Cerebellum (tissue), 4 donors: ENCODE measurements at places on chromosomes 3 and 15.

DNA sequence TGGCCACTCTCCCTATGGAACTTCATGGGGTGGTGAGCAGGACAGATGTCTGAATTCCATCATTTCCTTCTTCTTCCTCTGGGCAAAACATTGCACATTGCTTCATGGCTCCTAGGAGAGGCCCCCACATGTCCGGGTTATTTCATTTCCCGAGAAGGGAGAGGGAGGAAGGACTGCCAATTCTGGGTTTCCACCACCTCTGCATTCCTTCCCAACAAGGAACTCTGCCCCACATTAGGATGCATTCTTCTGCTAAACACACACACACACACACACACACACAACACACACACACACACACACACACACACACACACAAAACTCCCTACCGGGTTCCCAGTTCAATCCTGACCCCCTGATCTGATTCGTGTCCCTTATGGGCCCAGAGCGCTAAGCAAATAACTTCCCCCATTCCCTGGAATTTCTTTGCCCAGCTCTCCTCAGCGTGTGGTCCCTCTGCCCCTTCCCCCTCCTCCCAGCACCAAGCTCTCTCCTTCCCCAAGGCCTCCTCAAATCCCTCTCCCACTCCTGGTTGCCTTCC is 1.9 kb downstream of the RHO start:
- no peak for DNase-seq

- DNase-seq: no peak
Observed at GRCh38 chr3:56459719-56460118, 8.5 kb downstream of the ERC2 start.

DNA sequence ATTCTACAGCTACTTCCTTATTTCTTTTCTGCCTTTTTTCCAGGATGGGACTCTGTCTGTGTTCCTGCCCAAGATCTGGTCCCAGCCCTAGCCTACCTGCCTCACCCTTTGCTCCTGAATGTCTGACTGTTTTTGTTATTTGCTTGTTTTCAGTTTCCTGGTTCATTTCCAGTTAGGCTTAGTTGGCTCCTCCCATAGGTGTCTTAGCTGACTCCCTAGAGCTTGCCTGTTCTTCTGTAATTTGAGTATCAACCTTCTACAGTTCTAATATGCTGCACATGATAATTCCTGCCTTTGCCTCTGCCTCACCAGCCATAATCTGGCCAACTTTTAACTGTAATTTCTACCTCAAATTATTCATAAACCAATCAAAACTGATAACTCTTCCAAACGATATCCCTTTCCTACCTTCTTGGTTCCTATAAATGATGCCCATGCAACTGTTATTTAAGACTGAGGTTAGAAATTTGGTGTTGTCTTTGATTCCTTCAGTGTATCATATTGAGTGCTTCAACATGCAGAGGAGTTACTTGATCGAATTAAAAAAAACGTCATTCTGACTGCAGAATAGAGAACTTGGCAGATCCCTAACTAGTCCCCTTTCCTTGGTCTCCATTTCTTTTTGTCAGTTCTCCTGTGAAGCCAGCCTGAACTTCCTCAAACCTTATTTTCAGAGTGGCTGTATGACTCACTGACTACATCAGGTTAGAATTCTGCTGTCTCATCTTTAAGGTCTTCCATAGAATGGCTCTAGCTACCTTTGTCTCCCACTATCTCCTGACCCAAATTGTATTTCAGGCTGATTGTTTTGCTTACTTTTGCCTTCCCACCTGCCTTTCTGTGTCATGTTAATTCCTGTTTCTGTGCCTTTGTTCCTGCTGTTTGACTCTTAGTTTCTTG is 8.4 kb downstream of the GOLM2 start:
- DNase-seq: no peak

GRCh38 chr3:112583105-112583504 is 21.3 kb downstream of the SLC35A5 start:
- DNase-seq: no peak

DNA sequence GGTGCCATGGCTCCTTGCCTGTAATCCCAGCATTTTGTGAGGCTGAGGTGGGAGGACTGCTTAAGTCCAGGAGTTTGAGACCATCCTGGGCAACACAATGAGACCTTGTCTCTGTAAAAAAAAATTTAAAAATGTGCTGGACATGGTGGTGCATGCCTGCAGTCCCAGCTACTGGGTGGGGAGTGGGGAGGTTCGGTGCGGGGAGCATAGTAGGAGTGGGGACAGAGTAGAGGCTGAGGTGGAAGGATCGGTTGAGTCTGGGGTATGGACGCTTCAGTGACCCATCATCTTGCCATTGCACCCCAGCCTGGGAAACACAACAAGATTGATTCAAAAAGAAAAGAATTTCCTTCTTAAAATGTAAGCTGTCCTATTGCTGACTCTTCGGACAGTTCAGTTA is 1490.0 kb upstream of the GBE1 start:
- DNase-seq: no peak
